ENCODE measurements at places on chromosomes 7 and 10.

GRCh38 chr10:8594176-8594575, 539.7 kb downstream of the GATA3 start:
- no peak for DNase-seq

DNA sequence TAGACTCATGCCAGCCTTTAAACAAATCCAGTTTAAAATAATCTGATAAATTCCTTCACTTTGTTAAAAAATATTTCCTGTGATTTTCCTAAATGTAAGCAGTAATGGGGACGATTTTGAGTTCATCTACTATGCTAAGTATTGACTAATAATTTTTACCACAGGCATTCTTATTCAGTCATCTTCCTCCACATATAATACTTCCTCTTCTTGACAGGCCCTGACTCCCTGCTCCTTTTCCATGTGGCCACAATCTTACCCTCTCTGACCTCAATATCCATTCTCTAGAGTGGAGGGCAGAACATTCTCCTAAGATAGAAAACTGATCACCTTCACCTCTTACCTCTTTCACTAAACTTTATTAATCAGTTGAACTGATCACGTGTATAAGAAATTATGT, 7.8 kb downstream of the DNAJC2 start:
- no peak for DNase-seq

DNA sequence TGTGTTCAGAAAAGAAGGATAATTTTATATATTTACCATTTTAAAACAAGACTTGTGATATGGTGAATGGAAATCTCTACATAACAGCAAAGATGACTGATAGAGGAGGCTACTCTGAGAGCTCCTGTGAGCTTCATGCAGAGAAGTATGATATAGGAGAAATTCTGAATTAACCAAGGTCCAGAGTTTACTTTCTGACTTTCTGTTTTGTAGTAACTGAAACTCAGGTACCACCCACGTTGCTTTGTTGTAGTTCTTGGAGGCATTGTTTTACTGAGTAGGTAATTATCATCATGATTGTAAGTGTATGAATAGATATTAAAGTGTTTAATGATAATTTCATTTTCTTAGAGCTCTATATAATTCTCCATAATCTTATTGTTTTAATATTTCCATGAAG, 18.0 kb upstream of the SFR1 start:
- no peak for DNase-seq

DNA sequence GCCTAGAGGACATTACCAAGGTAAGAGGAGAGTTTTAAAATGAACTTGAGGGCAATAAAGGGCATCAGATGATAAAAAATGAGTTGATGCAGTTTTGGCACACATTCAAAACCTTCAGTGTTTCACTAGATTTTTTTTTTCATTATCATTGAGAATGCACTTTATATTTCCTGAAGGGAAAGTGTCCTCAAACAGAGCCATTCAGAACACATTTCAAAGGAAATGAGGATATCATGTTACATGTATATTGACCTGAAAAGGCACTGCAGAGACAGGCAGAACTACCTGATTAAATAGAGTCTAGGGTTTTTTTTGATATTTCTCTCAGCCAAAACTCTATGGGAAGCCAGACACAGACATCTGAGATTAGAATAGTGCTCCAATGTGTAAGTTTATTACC, 454.0 kb downstream of the NEBL start:
- no peak for DNase-seq

- no peak for DNase-seq
Measured at GRCh38 chr10:31838065-31838464, 90.6 kb downstream of the ARHGAP12 start.

- no peak for DNase-seq
Measured at GRCh38 chr7:38177621-38178003, 433 bp upstream of the STARD3NL start.

- DNase-seq, result no peak
Measured at GRCh38 chr7:84191261-84191660, 3.3 kb downstream of the SEMA3A start.

DNA sequence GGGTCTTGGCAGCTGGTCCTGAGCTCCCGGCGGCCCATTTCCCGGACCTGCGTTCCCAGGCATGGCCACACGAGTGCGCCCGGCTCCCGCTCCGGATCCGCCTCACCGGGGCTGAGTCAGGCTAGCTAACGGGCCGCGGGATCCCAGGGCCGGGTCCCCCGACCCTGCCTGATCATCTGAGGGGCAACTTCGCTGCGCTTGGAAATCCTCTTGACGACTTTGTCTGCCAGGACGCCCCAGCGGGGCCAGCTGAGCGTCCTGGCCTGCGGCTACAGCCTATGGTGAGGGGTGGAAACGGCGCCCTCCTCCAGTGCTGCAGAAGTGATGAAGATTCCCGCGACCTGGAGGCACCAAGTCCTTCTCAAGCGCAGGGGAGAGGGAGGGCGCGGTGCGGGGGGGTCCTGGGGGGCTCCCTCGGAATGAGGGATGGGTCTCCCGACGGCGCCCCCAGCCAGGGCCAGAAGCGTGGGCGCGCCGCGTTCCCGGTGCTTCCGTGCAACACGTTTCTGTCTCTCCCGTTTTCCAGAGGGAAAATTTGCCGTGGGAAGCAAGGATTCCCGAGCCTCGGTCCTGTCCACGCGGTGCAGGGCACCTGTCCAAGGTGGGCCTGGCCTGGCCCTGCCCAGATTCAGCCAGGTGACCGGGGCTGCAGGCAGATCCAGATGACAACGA, 212.4 kb downstream of the CCSER2 start:
- DNase-seq, result peak; percentile 46

GRCh38 chr10:9228771-9229170, 1174.3 kb downstream of the GATA3 start:
- DNase-seq, result no peak

DNA sequence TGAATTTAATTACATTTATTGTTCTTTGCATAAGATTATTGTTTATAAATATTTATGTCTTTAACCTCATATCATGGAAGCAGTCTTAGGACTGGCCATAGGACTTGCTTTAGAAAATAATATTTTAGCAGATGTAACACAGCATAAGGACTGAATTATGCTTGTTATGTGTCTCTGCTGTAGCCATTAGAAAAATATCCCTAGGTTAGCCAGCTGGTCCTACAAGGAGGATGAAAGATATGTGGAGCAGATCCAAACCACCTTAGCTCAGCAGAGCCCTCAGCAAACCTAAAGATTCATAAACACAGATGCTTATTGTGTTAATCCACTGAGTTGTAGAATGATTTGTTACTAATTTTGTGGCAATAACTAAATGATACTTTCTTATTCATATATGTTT, 166.0 kb upstream of the COL1A2 start:
- DNase-seq, result no peak

GRCh38 chr7:78099715-78100394, 301.3 kb downstream of the PHTF2 start:
- no peak for DNase-seq

GRCh38 chr10:1737222-1738061, at the start of gene ADARB2:
Gene ADARB2, minus strand, starts transcription at chr10:1737525.
- DNase-seq, result no peak

- DNase-seq, result no peak
Measured at GRCh38 chr10:33066558-33067236, 108.7 kb upstream of the ITGB1 start.

- no peak for DNase-seq
Measured at GRCh38 chr7:100346921-100347320, 11.0 kb upstream of the PILRB start.

DNA sequence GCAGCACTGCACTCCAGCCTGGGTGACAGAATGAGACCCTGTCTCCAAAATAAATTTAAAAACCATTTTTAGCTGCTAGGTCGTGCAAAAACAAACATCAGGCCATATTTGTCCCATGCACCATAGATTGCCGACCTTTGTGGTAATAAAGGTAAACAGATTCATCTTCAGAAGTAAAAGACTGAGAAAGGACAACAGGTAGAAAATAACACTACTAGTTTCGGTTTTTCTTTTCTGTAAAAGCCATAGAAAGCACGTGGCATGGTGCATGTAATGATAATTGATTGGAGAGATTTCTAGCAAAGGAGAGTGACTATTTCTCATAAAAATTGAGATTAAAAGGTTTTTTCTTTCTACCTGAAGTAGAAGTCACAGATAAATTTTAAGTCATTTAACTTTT, 93.9 kb downstream of the DNAH11 start:
- DNase-seq, result no peak

DNA sequence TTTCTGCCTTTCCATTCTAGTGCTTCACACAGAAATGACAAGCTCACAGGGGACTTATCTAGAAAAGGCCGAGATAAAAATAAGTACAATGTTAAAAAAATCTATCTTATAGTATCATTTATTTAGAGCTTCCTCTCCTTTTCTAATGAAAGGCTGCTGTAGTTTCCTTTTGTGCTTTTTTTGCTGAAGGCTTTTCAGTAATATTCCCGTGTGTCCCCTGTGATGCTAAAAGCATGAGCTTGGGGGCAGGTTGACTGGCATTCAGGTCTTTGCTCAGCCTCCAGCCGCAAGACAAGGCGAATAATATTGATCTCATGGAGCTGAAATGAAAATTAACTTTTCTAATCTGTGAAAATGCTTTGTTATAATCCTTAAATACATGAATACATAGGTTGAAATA, 143.0 kb downstream of the ST7 start:
- DNase-seq, result no peak

- no peak for DNase-seq
Measured at GRCh38 chr10:66877361-66877760, 48.5 kb upstream of the LRRTM3 start.

- no peak for DNase-seq
Measured at GRCh38 chr7:95467912-95468607, 17.7 kb upstream of the ASB4 start.

All from naive thymus-derived CD8-positive, alpha-beta T cell (primary cell).